ENCODE measurements at places on chromosomes 16 and 17.

GRCh38 chr16:24853169-24853824, 7.5 kb downstream of the SLC5A11 start:
- no peak for DNase-seq

- DNase-seq = no peak
These were observed 1.3 kb downstream of the YBX2 start for GRCh38 chr17:7293159-7293558.

DNA sequence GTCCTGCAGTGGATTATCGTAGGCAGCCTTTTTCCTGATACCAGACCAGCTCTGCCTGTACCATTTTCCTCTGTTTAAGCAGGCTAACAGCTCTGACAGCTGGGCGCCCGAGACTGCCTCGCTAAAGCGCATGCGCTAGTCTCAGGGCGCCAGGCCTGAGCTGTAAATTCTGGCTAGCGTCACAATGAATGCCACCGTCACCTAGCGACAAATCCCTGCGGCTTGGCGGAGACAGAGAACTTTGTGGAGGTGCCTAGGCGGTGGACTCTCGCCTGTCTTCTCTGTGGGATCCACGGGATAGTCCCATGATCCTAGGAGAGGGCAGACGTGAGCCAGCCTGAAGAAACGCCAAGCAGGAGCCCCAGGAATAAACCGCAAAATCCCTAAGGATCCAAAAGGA, 573.9 kb downstream of the KCNJ18 start:
- no peak for DNase-seq

GRCh38 chr17:34095106-34095505, 160.0 kb upstream of the CCL2 start:
- no peak for DNase-seq

DNA sequence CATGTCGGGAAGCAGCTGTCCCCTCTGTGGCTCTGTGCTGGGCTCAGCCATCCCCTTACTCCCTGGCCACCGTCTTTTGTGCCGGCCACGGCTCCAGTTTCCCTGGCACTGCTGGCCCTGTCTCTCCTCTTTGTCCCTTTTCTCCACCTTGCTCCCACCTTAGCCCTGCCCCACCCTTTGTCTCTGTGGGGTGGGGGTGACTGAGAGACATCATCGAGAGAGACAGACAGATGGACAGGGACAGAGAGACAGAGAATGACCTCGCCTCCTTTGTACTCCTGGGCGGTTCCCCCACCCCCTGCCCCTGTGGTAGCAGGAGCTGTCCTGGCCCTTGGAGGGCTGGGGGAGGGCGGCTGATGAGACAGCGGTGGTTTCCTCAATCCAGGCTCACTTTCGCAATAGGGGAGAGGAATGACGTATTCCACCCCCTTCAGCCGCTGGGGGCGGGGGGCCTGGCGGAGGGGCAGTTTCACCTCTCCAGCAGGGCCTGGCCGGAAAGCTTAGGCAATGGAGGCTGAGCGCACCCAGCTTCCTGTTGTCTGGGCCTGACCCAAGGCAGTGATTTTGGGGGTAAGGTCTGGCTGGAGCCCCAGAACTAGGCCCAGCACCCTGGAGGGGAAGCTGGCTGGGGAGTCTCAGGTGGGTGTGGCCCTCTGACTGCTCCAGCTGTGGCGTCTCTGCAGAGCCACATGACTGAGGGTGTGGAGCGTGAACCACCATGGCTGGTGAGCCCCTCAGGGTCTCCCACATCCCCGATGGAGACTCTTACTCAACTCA, 7.3 kb downstream of the FMNL1 start:
- peak; percentile 76 for DNase-seq

DNA sequence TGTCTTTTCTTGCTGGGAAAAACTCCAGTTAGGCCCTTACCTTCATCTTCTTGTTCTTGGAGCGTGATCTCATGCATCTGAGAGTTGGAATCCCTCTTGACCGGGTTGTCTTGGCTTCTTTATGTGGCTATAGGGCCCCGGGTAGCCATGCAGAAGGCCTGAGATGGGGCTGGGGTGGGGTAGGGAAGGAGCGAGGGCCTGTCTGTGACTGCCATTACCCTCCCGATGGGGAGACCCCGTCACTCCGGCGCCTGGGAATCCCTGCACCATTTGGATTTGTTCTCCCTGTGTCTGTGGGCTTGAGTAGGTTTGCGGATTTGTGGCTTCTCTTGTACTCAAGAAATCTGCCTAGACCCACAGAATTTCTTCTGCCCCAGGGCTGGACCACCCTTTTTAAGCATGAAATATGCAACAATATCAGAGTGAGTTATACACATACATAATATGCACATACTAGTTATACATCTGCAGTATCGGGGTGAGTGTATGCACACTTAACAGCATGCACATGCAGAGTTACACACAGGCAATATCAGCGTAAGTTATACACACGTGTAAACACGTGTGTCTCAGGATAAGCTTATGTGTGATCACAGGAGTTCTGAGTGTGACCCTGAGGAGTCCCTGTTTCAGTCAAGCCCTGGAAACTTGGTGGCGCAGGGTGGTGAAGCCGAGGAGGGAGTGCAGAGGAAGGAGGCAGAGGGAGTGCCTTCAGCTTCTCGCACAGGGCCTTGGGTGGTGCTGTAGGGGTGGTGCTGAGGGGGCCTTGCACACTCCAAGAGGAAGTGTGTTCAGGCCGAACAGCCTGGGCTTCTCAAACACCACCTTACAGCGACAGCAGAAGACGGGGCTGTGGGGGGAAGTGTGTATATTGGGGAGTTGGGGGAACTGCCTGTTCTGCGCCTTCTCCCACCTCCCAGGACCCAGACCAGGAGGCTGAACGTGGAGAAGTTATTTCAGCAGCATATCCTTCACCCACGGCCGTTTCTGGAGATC, 18.5 kb downstream of the CCDC42 start:
- no peak for DNase-seq

GRCh38 chr16:9970796-9971195, 211.4 kb downstream of the GRIN2A start:
- no peak for DNase-seq
